ENCODE measurements at places on chromosomes 12 and 14. TPM values are rescaled to one million over a fixed set of nuclear protein-coding genes. Genes with fewer than 3 reads are reported as not detected.

The MAP3K9 gene
- 7.1 TPM for total RNA-seq

The REM2 gene
- total RNA-seq, result 0.43 TPM

The AICDA gene
- 0.15 TPM for total RNA-seq

The GALNT9 gene
- 4.1 TPM for total RNA-seq

The MEG3 gene
- total RNA-seq, result 41.2 TPM

The KLHL42 gene
- total RNA-seq, result 15.7 TPM

The KRT2 gene
- not detected for total RNA-seq

The ADCY4 gene
- not detected for total RNA-seq

The SRGAP1 gene
- 10.0 TPM for total RNA-seq

The CLEC12A gene
- total RNA-seq, result not detected

The NOVA1 gene
- 3.4 TPM for total RNA-seq

The OSGEP gene
- total RNA-seq, result 26.5 TPM

The SERPINA9 gene
- not detected for total RNA-seq

The BCL2L14 gene
- total RNA-seq, result not detected

The KRT6C gene
- total RNA-seq, result not detected

The HOXC4 gene
- total RNA-seq, result 2.8 TPM

The DEPDC4 gene
- total RNA-seq, result 0.28 TPM

The KRT83 gene
- total RNA-seq, result 5.7 TPM

The IGFBP6 gene
- 242 TPM for total RNA-seq

The GDF11 gene
- 3.8 TPM for total RNA-seq

The OR4E2 gene
- not detected for total RNA-seq

The GLT1D1 gene
- not detected for total RNA-seq

The RTL1 gene
- 0.23 TPM for total RNA-seq

The KERA gene
- not detected for total RNA-seq

The TMCC3 gene
- 1.6 TPM for total RNA-seq

The RNASE4 gene
- total RNA-seq, result 8.1 TPM
